ENCODE measurements at places on chromosomes 6 and 20. TPM values are rescaled to one million over a fixed set of nuclear protein-coding genes. Genes with fewer than 3 reads are reported as not detected.

Gene PPIL6
- total RNA-seq: 0.39 TPM

Gene KCNB1
- total RNA-seq: not detected

Gene SRMS
- total RNA-seq: not detected

Gene FERMT1
- total RNA-seq: not detected

Gene C6orf47
- total RNA-seq: 37.5 TPM

Gene GPR6
- total RNA-seq: not detected

Gene COL9A3
- total RNA-seq: not detected

Gene SLC4A11
- 0.83 TPM for total RNA-seq

Gene EPPIN
- total RNA-seq: not detected

Gene SCGN
- total RNA-seq: not detected

Gene ISM1
- 3.7 TPM for total RNA-seq

Gene PLN
- not detected for total RNA-seq

Gene PPP1R3G
- not detected for total RNA-seq

Gene ACAT2
- total RNA-seq: 30.5 TPM

Gene UNC93A
- total RNA-seq: not detected

Gene PLAGL1
- total RNA-seq: 4.1 TPM

Measured in CD4-positive, alpha-beta memory T cell (primary cell).